ENCODE measurements at places on chromosomes 2 and 18.

DNA sequence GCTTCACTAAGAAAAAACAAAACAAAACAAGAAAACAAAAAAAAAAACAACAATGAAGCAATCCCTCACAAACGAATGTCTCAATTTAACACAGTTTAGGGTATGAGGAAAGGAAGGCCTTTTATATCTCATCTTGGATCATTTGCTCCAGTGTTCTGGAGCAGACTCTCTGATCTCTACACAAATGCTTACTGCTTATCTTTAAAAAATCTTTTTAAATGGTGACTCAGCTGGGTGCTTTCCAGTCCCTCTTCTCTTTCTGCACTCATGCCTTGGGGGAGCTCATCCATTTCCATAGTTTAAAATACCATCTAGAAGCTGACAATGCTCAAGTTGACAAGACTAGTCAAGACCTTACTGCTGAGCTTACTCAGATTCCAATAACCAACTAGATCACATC lies 56.2 kb downstream of the ETAA1 start:
- no peak for DNase-seq

DNA sequence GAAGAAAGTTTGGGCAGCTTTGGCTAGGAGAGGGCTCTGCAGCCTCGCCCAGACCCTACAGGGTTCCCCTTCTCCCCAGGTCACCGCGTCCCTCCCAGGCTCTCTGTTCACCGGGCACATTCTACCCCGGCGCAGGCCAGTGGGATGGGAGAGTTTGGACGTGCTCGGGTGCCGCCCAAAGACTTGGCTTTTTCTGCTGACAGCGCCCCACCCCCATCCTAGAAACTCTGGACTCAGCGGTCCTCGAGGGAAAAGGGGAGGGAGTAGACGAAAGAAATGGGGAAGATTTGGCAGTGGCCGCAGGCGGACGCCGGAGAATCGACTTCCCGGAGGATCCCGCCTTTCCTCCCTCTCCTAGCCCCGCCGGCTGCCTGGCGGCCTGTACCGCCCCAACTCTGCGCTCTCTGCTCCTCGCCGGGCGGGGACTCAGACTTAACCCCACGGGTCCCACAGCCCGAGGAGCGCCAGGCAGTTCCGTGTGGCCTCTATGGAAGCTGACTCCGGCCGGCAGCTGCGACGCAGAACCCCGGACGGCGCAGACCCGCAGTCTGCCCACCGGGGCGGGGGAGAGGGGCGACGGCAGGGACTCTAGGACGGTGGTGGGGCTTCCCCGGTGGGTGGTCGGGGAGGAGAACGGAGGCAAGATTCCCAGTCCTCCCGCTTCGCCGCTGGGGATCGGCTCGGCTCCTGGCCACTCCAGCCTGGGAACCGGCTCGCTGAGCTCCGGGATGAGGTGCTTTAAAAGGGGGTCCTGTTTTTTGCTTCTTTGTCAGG lies 863 bp upstream of the SIX2 start:
- DNase-seq: peak; percentile 89

GRCh38 chr18:55762424-55762823 lies 174.4 kb upstream of the TCF4 start:
- no peak for DNase-seq

DNA sequence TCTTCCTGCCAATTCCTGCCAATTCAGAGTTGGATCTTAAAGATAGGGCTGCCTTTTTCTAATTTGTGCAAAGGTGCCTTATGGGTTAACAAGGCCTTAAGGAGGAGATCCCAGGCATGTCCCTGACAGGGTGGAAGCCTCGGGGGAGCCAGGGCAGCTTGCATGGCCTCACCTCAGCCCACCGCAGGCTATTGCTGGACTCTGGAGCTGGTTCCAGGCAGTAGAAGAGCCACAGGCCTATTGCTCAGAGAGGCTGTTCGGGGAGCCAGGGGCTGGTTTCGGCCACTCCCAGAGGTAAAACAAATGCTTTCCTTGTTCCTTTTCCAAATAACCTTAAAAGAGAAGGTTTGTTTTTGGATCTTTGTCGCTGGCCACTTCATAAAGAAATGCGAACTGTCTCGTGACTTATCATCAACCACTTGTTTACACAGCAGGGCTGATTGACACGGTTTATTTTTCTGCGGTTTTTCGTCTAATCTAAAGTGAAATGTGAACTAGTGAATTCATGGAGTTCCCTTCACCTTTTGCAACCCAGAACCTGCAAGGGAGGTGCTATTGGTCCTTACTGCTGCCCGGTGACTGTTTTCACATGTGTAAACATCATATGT lies 108.6 kb downstream of the APOB start:
- DNase-seq: no peak

- DNase-seq: no peak
Measured at GRCh38 chr18:11943551-11943950, 35.4 kb upstream of the MPPE1 start.

GRCh38 chr2:213145715-213146242 lies 5.6 kb downstream of the IKZF2 start:
- DNase-seq: no peak

GRCh38 chr2:216424274-216424673 lies 12.0 kb downstream of the SMARCAL1 start:
- DNase-seq: no peak

DNA sequence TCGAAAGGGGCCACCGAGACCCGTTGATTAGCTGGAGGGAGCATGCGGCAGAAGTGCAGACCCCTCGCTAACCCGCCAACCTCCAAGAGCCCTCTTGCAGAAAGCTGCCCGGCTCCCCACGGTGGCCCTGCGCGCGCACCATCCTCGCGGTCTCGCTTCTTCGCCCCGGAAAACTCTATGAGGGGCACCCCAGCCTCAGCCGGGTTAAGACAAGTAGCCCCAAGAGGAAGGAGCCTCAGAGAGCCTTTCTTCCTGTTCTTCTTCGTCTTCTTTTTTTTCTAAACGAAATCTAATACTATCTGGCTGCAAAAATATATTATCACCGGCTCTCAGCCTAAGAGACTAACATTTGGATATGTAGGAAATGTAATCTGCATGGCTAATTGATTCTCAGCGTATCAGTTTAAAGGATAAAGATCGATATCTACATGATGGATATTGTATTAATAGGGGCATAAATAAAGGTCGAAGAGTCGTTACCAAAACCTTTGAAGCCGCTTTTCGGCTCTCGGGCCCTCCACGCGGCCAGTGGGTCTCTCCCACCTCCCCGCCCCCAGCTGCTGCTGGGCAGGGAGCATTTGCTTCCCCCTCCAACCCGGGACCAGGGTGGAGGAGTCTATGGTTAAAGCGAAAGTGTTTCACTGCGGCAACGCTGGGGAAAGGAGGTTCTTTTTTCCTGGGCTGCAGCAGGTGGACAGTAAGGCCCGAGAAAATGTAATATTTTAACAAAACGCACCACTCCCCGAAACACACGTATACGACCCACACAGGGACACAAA lies 6.1 kb upstream of the PAX3 start:
- no peak for DNase-seq

- no peak for DNase-seq
Measured at GRCh38 chr18:46386788-46387187, 270.2 kb downstream of the LOXHD1 start.

Measured in coronary artery (tissue), 2 donors.